Neural progenitor cell (in vitro differentiated cells): ENCODE measurements at places on chromosomes 1 and 21. TPM values are rescaled to one million over a fixed set of nuclear protein-coding genes. Genes with fewer than 3 reads are reported as not detected.

DNA sequence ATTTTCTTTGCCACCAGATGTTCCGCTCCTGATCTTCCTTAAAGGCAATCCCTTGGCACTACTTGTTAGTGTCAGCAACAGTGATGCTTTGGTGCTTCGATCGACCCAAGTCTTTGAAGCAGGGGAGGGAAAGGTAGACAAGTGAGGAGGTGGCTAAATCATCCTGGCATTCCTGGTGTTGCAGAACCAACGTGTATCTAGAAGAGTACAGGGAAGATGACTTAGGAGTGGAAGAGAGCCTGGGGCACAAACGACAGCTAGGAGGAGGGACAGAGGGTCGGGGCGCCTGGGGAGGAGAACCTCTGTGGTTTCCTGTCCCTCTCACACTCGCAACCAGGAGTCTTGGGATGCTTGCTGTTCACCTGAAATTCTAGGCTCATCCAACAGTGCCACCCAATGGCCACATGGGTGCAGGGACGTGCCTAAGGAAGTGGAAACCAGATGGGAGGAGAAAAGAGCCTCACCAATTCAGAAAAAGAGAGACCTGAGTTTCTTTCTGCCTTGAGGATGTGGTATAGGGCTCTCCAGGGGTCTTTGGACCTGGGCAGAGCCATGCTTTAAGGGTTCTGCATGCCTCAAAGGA, 9.5 kb upstream of the KCNA2 start:
- no peak overlapping the region for H3K27ac ChIP-seq
- DNase-seq: peak; percentile 83
- H3K27me3 ChIP-seq: peaks cover 88% of the 10 kb centered on the region
- H3K4me1 ChIP-seq: peaks cover 5% of the 10 kb centered on the region

SLC30A7 gene
- 14.8 and 22.2 TPM in 2 replicates for total RNA-seq

TP73 gene
- 0.31 TPM in 1 of 2 replicates, not detected in the other for total RNA-seq

- DNase-seq: no peak
- H3K36me3 ChIP-seq: peaks cover 6% of the 10 kb centered on the region
- H3K27ac ChIP-seq: no peak overlapping the region
- peaks cover 41% of the 10 kb centered on the region for H3K4me1 ChIP-seq
- H3K4me3 ChIP-seq: no peak overlapping the region
These were observed 19.7 kb downstream of the MRPS6 start for GRCh38 chr21:34093083-34093482.

PGLYRP4 gene
- not detected in 2 replicates for total RNA-seq

HDAC1 gene
- total RNA-seq: 129 and 145 TPM in 2 replicates

VWA5B1 gene
- not detected in 2 replicates for total RNA-seq

GRCh38 chr1:234972411-234973191, 156.0 kb downstream of the TOMM20 start:
- no peaks in the 10 kb centered on the region for H3K27me3 ChIP-seq
- peaks cover 46% of the 10 kb centered on the region for H3K4me1 ChIP-seq
- no peak for DNase-seq
- no peaks in the 10 kb centered on the region for H3K36me3 ChIP-seq
- no peak overlapping the region for H3K27ac ChIP-seq

DNA sequence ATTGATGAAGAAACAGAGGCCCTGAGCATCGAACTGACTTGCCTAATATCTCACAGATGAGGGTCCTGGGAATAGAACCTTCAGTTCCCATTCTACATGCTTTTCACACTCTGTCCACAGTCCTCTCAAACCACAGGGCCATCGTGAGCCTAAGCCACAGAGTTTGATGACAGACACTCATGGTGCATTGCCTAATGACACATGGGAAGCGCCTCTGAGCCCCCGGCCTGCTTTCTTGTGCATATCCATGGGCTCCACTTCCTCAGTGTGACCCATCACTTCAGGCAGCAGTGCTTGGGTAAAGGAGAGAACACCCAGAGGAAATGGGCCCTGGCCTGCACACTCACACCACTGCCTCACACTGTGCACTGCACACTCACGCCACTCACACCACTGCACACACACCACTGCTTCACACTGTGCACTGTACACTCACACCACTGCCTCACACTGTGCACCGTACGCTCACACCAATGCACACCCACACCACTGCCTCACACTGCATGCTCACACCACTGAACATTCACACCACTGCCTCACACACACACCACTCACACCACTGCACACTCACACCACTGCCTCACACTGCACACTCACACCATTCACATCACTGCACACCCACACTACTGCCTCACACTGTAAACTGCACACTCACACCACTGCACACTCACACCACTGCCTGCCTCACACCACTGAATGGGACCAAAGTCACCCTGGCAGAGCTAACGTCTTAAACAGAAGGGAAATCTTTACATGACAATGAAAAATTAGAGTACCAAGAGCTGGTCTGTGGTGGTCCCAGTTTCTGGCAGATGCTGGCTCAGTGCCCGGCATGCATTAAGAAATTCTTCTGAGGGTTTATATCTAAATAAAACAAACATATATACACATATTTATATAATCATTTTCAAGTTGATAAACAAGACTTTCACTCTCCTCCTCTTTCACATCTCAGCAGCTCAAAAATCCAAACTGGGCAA, 53.0 kb downstream of the KANK4 start:
- H3K4me1 ChIP-seq: peaks cover 18% of the 10 kb centered on the region
- no peak overlapping the region for H3K4me3 ChIP-seq
- H3K27ac ChIP-seq: no peak overlapping the region
- DNase-seq: no peak

S100A7 gene
- not detected in 2 replicates for total RNA-seq

GRCh38 chr1:54884135-54884586, 2.8 kb downstream of the DHCR24 start:
- DNase-seq: no peak
- no peaks in the 10 kb centered on the region for H3K27me3 ChIP-seq
- peaks cover 26% of the 10 kb centered on the region for H3K36me3 ChIP-seq
- H3K4me1 ChIP-seq: peaks cover 36% of the 10 kb centered on the region
- no peak overlapping the region for H3K4me3 ChIP-seq
- no peak overlapping the region for H3K27ac ChIP-seq

DNA sequence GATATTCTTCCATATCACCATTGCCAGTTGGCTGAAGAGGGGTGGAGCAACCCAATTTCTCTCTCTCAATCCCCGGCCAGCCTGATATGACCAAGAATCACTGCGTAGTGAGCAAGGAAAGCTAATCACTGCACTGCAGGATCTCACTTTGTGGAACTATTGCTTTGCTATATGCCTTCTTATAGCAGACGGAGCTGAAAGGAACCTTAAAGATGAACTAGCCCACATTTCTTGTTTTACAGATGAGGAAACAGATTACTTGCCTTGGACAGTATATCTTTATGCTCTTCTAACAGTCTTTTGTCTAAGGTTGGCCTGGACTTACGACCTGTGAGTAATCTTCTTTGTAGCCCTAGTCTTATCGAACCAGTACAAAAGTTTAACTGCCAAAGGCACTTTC, 7.6 kb downstream of the APOBEC4 start:
- H3K4me1 ChIP-seq: no peaks in the 10 kb centered on the region
- H3K36me3 ChIP-seq: no peaks in the 10 kb centered on the region
- no peak overlapping the region for H3K27ac ChIP-seq
- no peaks in the 10 kb centered on the region for H3K27me3 ChIP-seq
- H3K4me3 ChIP-seq: no peak overlapping the region

S100A3 gene
- not detected in 2 replicates for total RNA-seq

SLC5A9 gene
- not detected in 2 replicates for total RNA-seq

LCE3E gene
- not detected in 2 replicates for total RNA-seq
